ENCODE measurements at places on chromosomes 13 and 19.
A peak's percentile ranks its signal among the peaks of the same experiment; 100 is the strongest.

DNA sequence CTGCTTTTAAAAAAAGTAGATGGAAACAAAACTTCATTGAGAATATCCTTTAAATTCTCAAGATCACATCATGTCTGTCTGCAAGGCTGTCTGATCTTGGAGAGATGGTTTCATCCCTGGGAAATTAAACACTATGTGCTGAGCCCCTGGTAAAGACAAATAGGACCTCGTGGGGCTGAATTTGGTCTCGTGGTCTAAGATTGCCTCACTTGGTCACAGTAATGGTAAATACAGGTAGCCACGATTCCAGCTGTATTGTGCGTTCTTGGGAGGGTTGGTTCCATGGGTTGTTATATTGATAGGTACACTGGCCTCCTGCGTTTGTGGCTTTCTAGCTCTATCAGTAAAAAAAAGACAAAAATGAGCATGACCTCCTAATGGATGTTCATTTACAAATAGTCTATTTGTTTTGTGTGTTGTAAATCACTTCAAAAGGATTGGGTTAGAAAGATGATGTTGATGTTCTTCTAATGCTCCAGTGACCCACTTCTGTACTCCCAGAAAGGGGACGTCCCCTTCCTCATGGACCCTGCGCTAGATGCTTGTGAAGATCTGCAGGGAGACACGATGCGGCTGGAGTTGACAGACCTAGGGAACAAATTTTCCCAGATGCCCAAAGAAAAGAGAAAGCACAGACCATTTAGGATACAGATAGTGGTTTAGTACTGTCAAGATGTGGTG lies 1.8 kb downstream of the CEBPG start:
- no peak for DNase-seq

- DNase-seq = peak; percentile 42
Measured at GRCh38 chr19:40413291-40413845, at the start of gene PRX. Gene PRX (minus strand): TSS chr19:40413378. CDS start chr19:40407932, 5,446 bp downstream.

GRCh38 chr13:48222358-48223301 lies 10.4 kb upstream of the ITM2B start:
- no peak for DNase-seq

- DNase-seq = peak; percentile 80
Measured at GRCh38 chr19:17205237-17206140, 9.7 kb upstream of the USE1 start.

DNA sequence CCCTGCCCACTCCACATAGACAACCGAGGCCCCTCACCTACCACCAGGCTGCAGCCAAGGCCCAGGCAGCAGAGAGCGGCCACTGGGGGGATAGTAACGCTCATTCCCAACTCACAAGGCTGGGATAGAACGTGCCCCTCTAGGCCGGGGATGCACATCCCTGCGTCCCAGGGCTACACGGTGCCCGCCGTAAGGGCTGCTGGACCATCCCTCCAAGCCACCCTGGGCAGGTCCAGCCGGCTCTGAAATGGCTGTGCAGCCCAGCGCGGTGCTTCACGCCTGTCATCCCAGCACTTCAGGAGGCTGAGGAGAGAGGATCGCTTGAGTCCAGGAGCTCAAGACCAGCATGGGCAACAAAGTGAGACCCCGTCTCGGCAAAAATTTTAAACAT lies 3.2 kb downstream of the REXO1 start:
- DNase-seq = no peak

GRCh38 chr13:110248449-110249143 lies 58.4 kb downstream of the COL4A1 start:
- no peak for DNase-seq

DNA sequence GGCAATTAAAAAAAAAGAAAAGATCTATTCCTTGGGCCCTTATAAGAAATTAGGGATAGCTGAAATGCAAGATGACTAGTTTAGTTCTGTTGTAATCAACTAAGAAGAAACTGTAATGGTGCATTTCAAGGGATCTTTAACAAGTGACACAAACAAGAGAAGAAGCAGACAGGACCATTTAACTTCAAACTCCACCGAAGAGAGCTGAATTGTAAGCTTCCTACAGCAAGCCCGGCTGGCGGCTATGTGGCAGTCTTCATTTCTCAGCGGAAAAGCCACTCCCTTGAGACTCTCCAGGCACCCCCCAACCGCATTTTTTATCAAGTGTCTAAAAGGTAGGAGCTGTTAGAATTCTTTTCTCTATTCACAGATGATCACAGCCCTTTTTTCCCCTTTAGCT lies 305.2 kb upstream of the ZNF507 start:
- no peak for DNase-seq

DNA sequence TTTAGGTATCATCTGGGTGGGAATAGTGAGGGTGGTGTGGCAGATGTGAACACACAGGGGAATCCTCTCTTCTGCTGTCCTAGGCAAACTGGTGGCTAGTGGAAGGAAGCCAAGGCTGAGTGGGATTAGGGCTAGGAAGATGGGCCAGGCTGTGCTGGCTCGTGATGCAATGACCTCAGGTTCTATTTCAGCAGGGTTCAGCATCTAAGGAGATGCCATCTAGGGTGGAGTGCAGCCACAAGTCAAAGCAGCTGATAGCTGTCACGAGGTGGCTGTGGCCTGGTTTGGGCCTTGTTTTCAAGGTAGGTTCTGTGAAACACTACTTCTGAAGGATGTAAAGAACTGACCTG lies 21.6 kb downstream of the ARL11 start:
- no peak for DNase-seq

DNA sequence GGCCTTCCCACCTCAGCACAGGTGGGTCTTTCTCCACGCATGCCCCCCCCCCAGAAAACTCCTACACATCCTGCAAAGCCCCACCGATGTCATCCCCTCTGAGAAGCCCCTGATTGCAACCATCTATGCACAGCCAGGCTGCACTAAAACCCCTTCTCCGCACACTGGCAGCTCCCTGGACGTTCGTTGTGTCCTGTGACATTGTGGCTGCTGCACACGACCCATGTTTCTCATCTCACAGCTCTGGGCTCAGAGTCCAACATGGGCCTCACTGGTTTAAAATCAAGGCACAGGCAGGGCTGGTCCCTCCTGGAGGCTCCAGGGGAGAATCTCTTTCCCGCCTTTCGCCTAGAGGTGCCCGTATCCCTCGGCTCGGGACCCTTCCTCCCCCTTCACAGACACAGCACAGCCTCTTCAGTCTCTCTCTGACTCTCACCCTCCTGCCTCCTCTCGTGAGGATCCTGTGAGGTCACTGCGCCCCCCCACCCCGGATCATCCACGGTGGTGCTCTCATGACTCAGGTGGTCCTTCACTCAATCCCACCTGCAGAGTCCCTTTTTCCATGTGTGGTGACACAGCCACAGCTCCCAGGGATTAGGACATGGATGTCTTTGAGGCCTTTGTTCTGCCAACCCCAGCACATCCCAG lies 71.2 kb downstream of the GADD45B start:
- DNase-seq = no peak

GRCh38 chr19:4542896-4543841 lies 3.3 kb upstream of the LRG1 start:
- DNase-seq = no peak

GRCh38 chr13:71054358-71054757 lies 812.6 kb downstream of the DACH1 start:
- no peak for DNase-seq

DNA sequence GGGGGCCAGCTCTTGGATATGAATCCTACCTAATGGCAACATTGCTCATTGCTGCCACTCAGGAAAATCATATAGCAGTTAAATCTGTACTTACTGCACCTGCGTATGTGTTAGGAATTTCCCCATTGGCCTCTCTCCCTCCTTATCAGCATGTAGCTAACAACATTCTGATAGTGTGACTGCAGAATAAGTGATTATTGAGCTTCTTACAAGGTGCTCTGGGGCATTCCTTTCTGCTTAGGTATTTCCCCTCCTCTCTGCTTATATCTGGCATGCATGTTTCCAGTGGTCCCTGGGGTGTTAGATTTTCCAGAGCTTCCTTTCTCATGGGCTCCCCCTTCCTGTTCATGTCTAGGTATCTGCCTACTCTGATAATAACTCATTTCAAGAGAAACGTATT lies 414.1 kb upstream of the SLITRK1 start:
- DNase-seq = no peak

- DNase-seq = no peak
Measured at GRCh38 chr13:92719868-92720267, 506.7 kb upstream of the GPC6 start.

- DNase-seq = no peak
Measured at GRCh38 chr13:99658261-99658991, 157.2 kb downstream of the TM9SF2 start.

GRCh38 chr19:50510700-50511068 lies 307 bp downstream of the JOSD2 start:
- DNase-seq = no peak

DNA sequence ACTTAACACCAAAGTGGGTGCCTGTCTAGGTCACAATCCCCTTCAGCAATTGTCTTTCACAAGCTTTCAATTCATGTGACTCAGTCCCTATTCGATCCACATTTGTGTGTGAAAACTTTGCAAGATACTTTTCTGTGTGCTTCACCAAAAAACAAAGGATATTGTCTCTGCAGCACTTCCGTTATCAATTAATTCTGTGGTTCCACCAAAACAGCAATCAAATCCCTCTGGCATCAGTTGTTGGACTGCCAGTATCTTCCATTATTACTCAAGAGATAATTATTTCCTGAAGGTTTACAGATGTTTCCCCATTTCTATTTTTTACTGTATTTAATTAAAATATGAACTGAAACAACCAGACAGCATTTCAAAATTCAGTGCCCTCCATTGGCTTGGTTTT lies 481.4 kb downstream of the SUCLA2 start:
- no peak for DNase-seq

- DNase-seq = no peak
Measured at GRCh38 chr19:12769689-12770088, 5.7 kb downstream of the HOOK2 start.

DNA sequence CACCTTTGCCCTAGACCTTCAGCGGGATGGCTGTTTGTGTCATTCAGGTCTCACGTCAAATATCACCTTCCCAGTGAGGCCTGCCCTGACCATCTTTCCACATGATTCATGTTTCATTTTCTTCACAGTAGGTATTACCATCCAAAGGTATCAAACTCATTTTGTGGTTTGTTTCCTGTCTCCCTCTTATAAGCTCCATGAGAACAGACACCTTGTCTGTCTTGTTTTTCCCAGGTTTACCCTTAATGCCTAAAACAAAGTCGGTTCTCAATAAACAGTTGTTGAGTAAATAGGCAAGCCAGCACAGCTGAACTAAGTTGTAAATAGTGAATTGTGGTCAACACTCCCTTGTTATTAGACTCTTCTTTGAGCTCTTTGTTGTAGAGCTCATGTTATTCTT lies 122.6 kb upstream of the GJB6 start:
- DNase-seq = no peak

- DNase-seq = no peak
Measured at GRCh38 chr19:1629256-1629808, 23.1 kb downstream of the TCF3 start.

DNA sequence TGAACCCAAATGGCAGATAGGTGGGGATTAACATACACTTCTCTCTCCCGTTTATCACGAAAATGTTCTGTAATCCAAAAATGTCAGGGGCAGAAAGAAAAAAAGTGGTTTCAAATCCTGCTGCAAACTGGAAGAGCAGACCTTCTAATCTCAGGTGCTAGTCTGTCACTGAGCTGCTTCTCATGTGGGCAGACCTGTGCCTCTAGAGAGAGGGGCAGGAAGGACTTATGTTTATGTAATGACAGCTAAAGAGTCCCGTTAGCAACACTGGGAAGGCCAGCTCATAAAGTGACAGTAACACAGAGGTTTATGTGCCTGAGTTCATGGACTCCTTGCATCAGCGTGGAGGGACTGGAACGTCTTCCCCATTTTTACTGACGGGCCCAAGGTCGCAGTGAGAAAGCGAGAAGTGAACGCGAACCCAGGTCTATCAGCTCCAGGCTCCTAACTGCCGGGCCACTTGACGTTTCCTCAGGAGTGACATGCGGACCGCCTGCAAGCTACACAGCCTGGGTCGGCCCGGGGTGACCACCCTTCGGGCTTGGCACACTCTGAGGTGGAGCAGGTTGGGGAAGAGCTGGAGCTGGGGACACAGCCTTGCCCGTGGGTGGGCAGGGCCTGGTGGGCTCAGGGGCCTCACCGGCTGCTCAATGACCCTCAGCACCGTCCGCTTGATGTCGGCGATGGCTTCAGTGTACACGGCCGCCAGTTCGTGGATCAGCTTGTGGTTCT lies 9.6 kb upstream of the RSPH6A start:
- DNase-seq = no peak

DNA sequence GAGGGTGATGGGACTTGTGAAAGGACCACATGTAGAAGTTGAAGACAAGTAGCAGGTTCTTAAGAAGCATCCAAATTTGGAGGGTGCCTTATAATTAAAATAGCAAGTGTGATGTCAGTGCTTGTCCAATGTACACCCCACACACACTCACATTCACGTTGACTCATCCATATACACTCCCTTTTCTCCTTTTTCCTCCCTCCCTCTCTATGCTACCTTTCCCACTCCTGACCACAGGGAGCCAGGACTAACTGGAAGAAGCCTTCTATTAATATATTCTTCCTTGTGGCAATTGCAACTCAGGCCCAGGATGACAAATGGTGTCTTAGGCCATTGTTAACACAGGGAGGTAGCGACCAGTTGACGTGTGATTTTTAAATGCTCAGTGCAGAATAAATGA lies 16.3 kb upstream of the GPR183 start:
- no peak for DNase-seq

GRCh38 chr13:114088863-114089262 lies 43.6 kb downstream of the RASA3 start:
- no peak for DNase-seq

- DNase-seq = no peak
Measured at GRCh38 chr13:102275969-102276368, 125.9 kb downstream of the FGF14 start.

DNA sequence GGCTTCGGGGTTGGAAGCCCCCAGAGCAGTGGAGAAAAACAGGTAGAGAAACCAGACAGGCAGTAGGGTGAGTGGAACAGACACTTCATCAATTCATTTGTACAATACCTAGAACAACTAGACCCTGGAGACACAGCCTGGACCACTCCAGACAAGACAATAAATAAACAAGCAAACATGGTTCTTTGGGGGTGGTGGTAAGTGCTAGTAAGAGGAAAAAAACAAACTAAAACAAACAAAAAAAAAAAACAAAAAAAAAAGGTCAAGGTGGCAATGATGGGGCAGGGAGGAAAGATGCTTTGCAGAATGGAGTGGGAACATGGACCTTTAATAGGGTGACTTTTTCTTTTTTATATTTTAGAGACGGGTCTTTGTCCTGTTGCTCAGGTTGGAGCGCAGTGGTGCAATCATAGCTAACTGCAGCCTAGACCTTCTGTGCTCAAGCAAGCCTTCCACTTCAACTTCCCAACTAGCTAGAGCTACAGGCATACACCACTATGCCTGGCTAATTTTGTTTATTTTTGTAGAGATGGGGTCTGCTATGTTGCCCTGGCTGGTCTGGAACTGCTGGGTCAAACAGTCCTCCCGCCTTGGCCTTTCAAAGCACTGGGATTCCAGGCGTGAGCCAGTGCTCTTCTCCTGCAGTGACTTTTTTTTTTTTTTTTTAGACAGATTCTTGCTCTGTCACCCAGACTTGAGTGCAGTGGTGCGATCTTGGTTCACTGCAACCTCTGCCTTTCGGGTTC lies 3.1 kb downstream of the JUNB start:
- no peak for DNase-seq

GRCh38 chr13:28136916-28137315 lies 1.4 kb upstream of the PAN3 start:
- no peak for DNase-seq

GRCh38 chr19:11239377-11240000 lies at the start of gene ANGPTL8:
Gene ANGPTL8 (plus strand): TSS chr19:11239619. CDS start chr19:11239638, 19 bp downstream.
- no peak for DNase-seq

Measured in D341Med (cell line).